ENCODE measurements at places on chromosomes 5 and 9. TPM values are rescaled to one million over a fixed set of nuclear protein-coding genes. Genes with fewer than 3 reads are reported as not detected.

GRCh38 chr5:71752441-71753190, 33.5 kb downstream of the CARTPT start:
- DNase-seq = no peak

DNA sequence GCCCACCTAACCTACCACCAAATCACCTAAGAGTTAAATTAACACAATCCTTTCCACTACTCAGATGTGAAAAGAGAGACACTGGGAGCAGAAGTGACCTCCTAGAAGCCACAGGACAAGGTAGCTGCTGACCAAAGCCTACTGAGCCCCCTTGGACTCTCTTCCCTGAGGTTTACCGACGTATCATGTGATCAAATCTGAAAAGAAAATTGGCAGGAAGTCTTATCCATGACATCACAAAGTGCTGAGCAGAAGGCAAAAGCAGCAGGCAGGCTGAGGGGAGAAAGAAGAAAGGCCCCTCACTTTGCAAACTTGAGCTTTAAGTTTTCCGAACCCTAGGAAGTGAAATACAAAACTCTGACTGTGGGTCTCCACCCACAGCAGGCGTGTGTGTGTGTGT, 11.1 kb downstream of the PRELID2 start:
- no peak for DNase-seq

ZNF608 gene
- 213 TPM for total RNA-seq

INIP gene
- total RNA-seq = 31.7 TPM

GRCh38 chr5:12320331-12320730, 416.1 kb upstream of the CTNND2 start:
- no peak for DNase-seq

DTWD2 gene
- total RNA-seq = 7.2 TPM

GRCh38 chr9:14312719-14313377, 1.1 kb downstream of the NFIB start:
- DNase-seq = peak; percentile 44

- DNase-seq = no peak
Measured at GRCh38 chr5:124701873-124702425, 44.5 kb downstream of the ZNF608 start.

ACOT12 gene
- total RNA-seq = not detected

GRCh38 chr9:20552874-20553557, 69.3 kb downstream of the MLLT3 start:
- no peak for DNase-seq

DNA sequence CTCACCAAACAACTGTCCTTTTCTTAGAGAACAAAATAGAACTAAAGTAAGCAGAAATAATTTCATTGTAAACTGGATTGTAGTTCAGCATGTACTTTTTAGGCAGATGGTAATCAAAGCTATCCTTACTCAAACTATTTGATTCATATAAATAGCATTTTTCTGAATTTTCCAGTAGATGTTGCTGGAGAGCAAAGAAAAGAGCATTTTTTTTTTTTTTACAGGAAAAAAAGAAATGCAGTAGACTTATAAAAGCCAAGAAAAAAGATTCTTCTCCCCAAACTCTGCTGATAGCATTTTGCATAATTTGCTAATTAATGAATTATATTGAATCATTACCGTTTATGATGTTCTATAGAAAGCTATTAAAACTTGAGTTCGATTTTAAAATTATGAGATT, 715.3 kb upstream of the WWC1 start:
- DNase-seq = no peak

GRCh38 chr9:32394381-32395049, 10.1 kb downstream of the ACO1 start:
- DNase-seq = no peak

- peak; percentile 8 for DNase-seq
Measured at GRCh38 chr9:77588271-77588937, 59.7 kb downstream of the GNA14 start.

GRCh38 chr9:96417661-96418082, 498 bp downstream of the ZNF367 start:
- no peak for DNase-seq

ADAMTSL2 gene
- 0.30 TPM for total RNA-seq

SNCAIP gene
- total RNA-seq = 5.4 TPM

FCN1 gene
- not detected for total RNA-seq

DNA sequence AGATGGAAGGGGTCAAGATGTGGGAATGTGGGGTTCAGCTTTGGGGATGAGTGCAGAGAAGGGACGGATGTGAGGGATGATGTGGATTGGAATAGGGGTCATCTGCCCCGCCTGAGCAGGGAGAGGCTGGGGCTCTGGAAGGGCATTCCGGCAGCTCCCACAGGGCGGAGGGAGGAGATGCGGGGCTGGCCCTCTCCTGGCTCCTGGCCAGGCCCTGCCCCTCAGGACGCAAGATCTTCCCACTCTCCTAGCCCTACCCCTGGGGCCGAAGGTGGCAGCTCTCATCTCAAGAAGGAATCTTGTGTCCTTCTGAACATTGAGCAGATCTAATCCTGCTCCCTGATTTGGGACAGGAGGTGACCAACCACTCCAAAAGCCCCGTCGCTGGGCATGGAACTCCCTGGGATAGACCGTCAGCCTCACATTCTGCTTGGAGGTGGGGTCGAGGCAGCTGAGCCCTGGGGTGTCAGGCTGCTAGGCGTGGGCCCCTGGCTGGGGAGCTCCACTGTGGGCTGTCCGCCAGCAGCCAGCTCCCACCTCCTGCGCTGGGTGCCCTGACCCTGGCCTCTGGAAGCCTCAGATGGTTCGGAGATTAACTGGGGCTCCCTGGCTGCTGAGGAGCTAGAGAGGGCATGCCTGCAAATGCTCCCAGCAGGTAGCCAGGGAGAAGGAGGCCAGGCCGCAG, 125.2 kb downstream of the ZNF354C start:
- no peak for DNase-seq

DNA sequence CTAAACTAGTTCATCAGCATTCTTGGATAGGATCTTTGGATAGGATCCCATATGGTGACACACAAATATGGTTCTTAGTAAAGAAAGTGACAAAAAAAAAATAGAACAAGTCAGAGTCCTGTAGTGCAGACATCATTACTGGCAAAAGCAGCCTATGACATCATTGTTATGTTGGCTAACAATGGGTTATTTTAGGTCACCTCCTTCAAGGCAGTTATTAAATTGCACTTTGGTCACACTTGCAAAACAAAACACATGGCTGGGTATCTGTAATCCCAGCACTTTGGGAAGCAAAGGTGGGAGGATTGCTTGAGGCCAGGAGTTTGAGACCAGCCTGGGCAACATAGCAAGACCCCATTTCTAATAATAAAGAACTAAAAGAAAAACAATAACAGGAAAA, 185.9 kb downstream of the KIAA0825 start:
- DNase-seq = no peak

DNA sequence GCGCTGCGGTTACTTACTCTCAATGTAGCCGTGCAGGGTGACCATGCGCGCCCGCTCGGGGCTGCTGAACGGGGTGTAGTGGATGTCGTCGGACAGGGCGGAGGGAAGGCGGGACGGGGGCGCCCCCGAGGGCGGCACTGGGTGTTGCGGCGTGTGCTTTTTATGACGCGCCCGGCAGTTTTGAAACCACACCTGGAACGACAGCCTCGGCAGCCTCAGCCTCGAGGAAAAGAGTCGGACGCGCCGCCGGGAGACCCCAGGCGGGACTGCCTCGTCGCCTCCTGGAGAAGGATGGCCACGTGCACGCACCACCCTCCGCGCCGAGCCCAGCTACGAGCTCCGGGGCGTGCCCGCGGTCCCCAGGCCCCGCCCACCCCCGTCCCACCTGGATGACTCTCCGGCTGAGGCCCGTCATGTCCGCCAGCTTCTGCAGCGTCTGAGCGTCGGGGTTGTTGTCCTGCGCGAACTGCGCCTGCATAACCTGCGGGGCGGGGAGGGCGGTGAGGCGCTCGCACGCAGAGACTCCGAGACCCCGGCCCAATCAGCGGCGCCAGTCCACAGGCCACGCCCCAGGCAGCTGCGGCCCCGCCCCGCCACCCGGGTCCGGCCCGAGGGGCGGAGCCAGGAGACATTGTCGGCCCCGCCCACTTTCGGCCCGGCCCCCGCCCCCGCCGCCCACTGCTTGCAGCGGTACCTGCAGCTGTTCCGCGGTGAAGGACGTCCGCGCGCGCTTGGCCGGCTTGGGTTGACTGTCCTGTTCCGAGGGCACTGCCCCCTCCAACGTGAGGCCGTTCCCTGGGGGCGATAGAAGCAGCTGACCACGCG, 15.0 kb downstream of the LHX6 start:
- peak; percentile 93 for DNase-seq

GRCh38 chr5:135210286-135211055, 176.4 kb upstream of the PITX1 start:
- no peak for DNase-seq

PCDHB5 gene
- 11.9 TPM for total RNA-seq

MELK gene
- 112 TPM for total RNA-seq

- DNase-seq = no peak
Measured at GRCh38 chr5:4208996-4209395, 613.4 kb downstream of the IRX1 start.

DNA sequence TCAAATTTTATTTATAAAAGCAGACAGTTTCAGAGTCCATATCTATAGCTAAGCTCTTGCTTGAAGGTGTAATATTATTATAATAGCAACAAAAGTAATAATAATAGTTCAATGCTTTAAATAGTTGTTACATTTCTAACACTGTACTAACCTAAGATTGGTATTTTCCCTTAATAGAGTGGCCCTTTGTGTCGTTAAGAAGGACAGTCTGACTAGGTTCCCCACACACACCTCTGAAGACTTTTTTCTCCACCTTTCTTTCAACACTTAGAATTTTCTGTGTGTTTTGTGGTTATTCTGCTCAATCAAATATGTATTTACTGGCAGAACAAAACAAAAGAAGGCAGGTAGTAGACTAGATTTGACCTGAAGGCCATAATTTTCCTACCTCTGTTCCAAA, 223.2 kb upstream of the ACO1 start:
- DNase-seq = no peak

DNA sequence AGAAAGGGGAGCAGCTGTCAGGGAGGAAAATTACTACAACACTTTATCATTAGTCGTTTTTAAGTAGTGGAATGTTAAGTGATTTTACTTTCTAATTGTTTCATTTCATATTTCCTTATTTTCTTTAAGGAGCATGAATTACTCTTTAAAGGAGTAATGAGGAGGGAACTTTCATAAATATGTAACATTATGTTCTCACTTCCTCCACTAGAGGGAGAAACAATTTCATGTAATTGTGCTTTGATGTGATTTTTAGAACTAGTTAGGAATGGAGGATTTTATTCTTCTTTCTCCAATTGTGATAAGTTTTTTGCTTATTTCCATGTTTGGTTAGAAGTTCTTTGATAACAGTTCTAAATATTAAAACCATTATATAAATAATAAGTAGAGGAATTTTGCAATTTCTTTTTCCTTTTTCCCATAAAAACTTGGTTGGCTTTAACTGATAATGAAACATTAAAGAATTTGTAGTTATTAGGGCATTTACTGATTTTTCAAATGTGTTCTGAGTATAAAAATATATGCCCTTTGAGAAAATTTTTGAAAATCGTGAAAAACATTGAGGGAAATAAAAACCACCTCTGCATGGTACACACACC, 25.6 kb downstream of the CEP78 start:
- no peak for DNase-seq

DNA sequence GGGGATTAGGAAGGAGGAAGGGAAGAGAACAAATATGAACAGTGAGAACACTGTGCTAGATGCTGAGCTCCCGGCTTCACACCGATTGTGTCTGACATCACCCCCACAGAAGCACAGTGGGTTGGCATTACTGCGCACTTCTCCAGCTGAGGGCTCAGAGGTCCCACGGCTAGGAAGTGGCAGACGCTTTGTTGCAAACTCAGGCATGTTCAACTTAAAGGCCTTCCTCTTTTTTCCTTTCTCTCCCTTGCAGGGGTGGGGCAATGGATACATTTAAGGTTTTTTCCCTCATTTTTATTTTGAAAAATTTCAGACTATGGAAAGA, 15.5 kb upstream of the SHB start:
- peak; percentile 72 for DNase-seq

GRCh38 chr9:36102742-36103495, 33.6 kb upstream of the GLIPR2 start:
- DNase-seq = peak; percentile 89

GRCh38 chr5:32153723-32154122, 20.4 kb downstream of the GOLPH3 start:
- DNase-seq = no peak

DNA sequence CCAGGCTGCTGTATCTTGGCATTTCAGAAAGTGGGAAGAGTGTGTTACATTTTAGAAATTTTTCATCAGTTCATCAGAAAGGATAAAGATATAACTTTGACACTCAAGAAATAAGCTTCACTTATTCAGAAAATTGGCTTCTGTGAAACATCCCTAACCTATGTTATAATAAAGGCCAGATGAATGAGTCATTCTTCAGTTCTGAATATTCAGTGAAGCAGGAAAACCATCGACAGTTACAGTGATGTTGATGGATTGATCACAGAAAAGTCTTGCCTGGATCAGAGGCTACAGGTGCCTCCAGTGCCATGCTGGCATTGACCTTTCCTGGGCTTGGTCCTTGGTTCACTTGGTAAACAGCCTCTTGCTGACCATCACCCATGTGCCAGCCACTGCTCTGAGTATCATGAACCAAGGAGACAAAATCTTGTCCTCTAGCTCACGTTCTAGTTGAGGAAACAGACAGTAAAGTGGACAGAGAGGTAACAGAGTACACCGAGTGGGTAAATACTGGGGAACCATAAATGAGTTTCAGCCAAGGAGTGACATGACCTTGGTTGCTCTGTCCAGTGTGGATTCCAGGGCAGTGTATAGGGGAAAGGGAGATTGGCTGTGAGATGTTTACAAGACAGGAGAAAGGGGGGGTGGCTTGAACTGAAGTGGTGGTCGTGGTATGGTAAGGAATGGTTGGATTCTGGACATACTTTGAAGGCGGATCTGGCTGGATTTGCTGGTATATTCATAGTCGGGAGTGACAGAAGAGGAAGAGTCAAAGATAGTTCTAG, 98.6 kb downstream of the AMBP start:
- DNase-seq = no peak

DNA sequence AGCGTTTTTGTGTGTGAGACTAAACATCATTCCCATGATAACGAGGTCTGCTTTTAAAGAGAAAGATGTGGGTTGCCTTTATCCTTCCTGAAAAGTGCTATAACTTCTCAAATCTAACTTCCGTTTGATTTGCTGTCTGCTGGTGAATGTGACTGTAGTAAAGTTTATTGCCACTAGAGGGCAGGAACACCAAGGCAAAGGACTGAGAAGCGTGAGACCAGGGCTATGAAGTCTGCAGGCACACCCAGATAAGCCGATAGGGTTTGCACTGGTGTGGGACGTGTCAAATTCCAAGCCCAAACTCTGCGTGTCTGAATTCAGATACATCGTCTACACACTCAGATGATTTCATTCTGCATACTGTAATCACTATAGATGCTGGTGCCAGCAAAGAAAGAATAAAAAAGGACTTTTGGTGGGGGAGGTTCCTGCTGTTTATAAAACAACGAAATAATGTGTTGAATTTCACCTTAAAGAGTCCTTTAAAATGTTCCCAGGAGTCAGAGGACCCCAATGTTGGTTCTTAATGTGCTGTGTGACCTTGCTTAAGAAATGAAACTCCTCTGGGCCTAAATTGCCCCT, 87.2 kb downstream of the PTTG1 start:
- peak; percentile 84 for DNase-seq

DNA sequence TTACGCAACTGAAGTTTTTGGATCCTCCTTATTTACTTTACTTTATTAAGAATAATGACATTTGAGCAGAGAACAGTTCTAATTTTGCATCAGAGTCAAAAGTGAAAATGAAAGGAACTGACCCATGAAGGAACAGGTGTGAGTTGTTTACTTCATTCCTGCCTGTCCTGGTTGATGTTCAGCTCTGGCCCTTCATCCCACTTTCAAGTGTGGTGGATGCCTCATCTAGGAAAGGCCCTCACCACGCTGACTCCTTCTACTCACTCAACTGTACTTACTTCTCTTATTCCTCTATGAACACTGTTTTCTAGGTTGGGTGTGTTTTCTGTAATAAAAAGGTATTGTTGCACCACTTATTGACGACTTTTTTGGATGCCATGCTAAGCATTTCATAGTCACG, 61.8 kb upstream of the PLEKHG4B start:
- DNase-seq = no peak
